ENCODE measurements at places on chromosomes 6 and 20.

- DNase-seq = no peak
These were observed 31.2 kb downstream of the SLX4IP start for GRCh38 chr20:10466325-10466724.

- no peak for DNase-seq
These were observed 7.9 kb upstream of the PABPC1L start for GRCh38 chr20:44901974-44902373.

- DNase-seq = no peak
These were observed 2.6 kb downstream of the UBE2V1 start for GRCh38 chr20:50110141-50111047.

DNA sequence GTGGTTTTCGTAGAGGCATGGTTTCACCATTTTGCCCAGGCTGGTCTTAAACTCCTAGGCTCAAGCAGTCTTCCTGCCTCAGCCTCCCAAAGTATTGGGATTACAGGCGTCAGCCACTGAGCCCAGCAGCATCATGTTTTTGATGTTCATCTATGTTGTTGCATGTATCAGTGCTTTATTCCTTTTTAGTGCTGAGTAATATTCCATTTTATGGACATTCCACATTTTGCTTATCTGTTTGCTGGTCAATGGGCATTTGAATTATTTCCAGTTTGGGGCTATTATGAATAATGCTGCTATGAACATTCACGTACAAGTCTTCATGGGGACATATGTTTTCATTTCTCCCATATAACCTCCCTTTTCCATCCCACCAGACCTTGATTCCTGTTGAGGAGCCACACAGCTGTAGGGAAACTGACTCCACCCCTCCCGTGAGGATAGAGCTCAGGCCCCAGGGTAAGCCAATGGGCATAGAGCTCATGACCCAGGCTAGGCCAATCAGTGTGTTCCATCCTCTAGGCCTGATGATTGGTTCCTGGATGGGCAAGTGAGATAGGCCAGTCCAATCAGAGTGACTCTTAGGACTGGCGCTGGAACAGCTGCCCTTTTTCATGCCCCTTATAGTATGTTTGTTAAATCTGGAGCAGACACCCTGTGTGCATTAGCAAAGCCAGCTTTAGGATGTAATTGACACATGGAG, 49.5 kb downstream of the DLGAP4 start:
- no peak for DNase-seq

GRCh38 chr6:108746366-108746765, 101.9 kb upstream of the ARMC2 start:
- no peak for DNase-seq

DNA sequence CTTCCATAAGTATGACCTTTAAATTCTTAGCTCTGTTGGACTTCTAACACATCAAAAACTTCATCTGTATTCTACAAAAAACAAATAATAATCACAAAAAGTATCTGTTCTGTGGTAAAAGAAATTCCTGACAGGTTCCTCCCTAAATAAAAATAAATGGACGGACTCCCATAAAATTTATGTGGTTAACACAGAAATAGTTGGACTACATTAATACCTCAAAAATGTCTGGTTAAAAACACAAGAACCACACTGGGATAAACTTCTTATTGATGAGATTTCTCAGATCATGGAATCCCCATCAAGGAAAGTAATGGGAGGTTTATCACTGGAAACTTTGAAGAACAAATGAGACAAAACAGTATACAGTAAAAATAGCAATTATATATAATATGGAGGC, 172.4 kb downstream of the MOXD1 start:
- DNase-seq = no peak

DNA sequence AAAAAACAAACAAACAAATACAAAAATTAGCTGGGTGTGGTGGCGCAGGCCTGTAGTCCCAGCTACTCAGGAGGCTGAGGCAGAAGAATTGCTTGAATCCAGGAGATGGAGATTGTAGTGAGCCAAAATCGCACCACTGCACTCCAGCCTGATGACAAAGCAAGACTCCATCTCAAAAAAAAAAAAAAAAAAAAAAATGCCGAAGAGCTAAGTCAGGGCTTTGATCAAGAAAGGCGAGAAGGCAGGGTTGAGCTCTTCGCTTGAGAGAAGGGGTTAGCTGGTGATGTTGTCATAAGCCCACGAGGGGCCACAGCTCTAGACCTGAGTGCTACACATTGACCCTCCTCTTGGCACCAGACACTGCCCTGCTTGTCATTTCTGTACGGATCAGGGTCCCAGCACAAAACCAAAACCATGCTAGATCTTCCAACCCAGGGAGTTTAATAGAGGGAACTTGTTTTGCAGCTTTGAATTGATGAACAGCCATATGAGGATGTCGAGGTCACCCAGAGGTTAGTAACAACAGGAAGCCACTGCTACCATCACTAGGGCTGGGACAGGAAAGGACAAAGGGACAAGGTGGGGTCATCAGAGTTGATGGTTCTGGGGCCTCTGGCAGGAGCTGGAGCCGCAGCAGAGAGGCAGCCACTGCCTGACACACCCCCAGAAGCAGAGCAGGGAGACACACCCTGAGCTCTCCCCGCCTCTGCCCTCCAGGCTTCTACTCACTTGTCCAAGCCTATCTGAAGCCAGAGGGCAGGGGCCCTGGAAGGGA, 122.7 kb downstream of the SNX5 start:
- DNase-seq = no peak

DNA sequence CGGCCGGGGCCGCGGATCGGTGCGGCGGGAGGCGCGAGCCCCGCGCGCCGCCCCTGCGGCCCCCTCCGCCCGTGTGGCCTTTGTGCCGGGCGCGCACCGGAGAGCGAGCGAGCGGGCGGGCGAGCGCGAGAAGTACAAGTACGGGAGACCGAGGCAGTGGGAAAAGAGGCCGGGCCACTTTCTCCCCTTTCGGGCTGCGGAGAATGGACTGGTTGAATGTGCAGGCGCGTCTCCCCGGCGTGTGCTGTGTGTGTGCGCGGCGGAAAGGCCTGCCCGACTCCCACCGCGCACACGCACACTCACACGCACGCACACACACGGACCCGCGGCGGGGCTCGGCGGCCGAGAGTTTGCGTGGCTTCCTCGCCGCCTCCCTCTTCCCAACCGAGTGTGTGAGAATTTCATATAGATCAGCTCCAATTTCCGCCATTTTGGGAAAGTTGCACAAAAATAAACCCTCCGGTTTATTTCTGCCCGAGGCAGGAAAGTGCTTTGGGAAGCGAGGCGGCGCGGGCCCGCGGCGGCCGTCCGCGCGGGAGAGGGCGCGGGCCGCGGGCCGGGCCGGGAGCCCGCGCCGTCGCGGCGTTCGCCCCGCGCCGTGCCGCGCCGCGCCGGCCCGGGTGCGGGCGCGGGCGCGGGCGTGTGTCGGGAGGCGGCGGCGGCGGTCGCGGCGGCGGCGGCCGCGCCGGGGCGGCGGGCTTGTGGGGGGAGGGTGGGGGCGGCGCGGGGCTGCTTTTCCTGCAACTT, 1.1 kb downstream of the L3MBTL3 start:
- DNase-seq = no peak

DNA sequence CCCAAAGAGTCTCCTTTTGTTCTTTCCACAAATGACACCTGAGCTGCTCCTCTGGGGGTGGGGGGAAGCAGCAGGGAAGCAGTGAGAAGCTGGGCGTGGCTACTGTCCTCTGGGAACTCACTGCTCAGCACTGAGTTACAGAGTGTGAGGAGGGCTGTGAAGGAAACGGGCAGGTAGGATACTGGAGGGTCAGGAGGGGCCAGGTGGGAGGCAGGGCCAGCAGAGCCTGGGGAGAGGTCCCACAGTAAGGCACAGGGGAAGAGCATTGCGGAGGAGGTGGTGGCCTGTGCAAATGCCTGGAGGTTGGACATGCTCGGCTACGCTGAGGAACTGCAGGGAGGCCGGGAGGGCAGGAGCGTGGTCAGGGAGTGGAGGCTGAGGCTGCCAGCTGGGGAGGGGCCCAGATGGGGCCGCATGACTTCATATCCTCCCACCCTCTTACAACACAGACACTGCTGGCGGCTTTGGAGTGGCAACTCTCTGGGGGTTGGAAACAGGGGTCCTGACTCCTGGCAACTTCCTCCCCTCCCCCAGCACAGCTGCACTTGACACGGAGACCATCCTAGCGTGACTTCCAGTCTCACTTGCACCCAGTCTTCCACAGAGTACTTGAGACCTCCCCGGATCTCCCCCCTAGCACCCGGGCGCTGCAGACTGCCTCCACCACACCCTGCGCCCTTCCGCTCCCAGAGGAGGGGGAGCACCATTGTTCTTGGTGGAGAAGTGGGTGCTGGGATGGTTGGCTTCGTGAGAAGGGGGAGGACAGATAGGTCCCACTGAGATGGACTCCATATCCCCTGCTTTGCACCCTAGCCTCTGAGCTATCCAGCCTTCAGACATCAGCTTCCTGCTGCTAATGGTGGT, 34.2 kb downstream of the RBM38 start:
- DNase-seq = no peak

DNA sequence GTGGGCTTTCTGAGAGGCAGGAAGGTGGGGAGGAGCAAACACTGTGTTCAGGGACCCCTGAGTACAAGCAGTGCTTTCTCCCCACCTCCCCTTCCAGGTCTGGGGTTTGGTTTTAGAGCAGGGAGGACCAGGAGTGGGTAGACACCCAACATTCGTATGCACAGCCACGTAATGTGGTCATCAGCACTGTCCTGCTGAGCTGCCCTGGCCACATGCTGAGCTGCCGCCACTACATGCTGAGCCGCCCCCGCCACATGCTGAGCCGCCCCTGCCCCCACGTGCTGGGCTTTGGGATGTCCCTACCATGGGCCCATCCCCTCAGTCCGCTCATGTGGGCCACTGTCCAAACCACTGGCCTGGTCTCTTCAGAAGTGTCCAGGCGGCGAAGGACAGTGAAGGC, 214.9 kb upstream of the CST7 start:
- DNase-seq = no peak

GRCh38 chr20:20480689-20481088, 112.8 kb downstream of the INSM1 start:
- DNase-seq = peak; percentile 37

DNA sequence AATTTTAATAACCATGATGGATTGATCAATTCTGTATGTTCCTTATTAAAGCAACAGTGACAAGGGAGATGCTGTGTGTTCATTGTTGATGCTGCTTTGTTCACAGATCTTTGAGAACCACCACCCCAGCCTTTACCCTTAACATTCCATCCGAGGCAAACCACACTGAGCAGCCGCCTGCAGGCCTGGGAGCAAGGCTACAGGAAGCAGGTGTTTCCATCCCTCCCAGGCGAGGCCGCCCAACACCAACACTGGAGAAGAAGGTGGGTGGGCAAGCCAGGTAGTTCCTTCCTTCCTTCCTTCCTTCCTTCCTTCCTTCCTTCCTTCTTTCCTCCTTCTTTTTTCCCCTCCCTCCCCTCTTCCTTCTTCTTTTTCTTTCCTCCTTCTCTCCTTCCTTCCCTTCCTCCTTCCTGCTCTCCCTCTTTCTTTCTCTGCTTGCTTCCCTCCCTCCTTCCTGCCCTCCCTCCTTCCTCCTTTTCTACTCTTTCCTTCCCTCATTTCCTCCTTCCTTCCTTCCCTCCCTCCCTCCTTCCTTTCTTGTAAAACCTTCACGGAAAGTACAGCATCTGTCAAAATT, 13.7 kb downstream of the TTLL2 start:
- no peak for DNase-seq

DNA sequence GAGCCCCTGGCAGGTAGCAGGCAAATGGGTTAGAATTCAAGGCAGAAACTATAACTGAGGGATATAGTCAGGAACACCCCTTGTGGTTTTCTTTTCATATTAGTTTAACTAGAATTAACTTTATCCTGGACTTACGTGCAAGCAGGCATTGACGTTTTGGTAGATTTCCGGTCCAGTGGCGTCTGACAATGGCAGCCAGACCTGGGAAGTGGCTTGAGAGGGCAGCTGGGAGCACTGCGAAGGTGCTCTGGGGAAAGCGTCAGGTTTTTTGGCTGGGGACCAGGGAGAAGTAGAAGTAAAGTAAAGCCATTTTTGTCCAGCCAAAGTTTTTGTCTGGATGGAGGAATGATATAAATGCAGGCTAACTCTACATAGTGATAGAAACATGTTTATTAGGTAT, 8.4 kb upstream of the ACSS1 start:
- DNase-seq = no peak

DNA sequence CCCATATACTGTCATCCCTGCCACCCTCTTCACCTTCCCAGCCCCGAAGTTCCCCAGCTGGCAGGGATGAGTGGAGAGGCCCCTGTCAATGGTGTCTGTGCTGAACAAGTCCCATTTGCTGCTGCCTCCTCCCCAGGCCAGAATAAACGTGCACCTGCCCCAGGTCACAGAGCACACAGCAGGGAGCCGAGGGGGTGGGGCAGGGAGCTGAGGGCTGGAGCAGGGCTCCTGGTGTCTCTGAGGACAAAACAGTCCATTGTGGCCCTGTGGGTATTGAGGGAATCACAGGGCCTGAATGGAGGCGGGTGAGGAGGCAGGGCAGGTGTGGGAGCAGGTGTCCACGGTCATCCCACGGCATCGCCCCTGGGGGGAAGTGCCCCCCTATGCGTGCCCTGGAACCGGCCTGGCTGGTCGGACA, 55.8 kb downstream of the SNAI1 start:
- DNase-seq = no peak

GRCh38 chr20:16004108-16004854, 569.0 kb downstream of the KIF16B start:
- no peak for DNase-seq

DNA sequence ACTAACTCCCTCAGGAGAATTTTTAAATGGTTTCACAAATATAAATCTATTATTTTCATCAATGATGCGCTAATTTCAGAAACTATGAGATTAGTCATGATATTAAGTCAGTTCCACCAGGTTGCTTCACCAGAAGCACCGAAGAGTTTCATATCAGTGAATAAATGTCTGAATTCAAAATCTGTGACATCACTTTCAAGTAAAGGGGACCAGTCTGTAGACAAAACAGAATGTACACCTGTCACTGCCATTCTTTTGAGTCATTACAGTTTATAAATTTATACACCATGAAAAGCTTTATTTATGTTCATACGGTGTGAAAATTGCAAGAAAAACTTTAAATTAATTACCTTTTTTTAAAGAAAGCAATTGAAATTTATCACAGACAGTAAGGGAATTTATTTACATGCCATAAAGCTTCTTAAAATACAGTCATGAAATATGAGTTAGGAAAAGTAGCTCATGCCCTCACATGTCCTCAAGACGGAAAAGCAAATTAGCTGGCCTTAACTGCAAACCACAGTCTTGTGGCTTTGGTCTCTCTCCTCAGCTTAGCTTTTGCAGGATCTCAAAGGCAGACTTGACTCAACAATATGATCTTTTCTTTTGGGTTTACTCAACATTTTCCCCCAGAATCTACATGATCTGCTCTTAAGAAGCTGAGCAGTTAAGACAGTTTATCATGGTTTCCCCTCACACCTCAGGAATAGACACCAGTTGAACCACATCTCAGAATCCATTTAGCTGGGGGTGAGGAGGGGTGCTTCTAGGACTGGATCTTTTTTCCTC, 177.7 kb upstream of the MCHR2 start:
- no peak for DNase-seq

DNA sequence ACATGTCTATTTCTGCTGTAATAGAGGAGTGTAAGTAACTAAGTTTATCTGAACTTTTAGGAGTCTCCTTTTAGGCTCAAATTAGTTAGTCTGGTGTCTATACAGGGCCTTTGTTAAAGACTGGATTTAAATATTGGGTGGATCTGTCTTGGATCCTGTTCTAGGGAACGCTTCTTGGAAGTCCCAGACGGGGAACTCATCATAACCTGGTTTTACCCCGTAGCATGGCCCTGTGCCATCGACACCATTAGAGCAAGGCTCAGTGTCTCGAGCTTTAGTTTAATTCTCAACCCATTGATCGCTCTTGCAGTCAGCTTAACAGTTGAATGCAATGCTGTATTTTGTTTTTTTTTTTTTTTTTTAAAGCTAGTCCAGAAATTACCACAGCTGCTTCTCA, 89.9 kb downstream of the CARMIL1 start:
- no peak for DNase-seq
